NCI-H187 (cell line): ENCODE measurements at places on chromosomes 7 and 10.

DNA sequence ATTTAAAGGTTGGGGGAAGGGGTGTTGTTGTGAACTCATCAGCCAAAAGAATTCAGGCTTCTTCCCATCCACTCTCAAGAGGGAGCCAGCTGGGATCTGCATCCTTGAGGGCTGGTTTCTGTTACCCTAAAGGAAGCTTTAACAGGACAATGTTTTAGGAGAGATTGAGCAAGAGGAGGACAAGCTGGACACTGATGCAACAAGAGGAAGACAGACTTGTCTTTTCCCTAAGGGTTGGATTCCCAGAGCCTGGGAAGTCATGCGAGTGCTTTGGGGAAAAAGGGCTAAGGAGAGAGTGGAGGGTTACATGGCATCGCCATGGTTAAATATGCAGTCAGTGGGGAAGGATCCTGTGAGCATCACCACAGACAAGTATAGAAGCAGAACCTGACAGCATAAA is 47.6 kb upstream of the PDE1C start:
- no peak for DNase-seq

GRCh38 chr10:1191752-1192151 is 135.6 kb downstream of the WDR37 start:
- DNase-seq, result no peak

DNA sequence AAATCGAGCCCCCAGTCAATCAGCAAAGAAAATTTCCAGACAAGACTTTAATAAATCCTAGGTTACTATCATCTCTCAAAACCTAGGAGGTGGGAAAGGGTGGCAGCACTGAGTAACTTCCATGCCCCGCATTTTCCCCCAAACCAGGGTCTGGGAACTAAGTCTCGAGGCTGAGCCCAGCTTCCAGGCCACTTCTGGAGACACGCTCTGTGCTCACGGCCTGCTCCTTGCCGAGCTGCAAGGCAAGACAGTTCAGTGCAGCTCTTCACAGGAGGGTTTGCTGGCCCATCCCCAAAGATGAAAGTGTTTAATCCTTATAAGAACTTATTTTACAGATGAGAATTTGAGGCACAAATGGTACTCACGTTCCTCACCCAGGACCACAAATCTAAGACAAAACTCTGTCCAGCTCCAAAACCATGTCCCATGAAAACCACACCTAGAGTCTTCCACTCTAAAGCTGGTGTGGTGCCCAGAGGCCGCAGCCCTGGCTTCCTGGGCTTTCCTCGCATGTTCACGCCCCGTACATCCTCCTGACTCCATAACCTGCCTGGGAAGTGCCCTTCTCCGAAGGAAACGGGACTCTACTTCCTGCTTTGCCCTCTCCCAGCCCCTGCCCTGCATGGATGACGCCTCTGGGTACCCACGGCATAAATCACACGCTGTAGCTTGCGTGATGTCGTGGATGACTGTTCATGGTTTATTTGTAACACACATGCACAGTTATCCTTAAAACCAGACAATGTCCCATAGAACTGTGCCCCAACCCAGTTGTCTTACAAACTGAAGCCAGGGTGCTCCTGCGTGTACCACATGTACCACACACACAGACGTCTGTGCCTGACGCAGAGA is 201.2 kb downstream of the DIP2C start:
- no peak for DNase-seq

DNA sequence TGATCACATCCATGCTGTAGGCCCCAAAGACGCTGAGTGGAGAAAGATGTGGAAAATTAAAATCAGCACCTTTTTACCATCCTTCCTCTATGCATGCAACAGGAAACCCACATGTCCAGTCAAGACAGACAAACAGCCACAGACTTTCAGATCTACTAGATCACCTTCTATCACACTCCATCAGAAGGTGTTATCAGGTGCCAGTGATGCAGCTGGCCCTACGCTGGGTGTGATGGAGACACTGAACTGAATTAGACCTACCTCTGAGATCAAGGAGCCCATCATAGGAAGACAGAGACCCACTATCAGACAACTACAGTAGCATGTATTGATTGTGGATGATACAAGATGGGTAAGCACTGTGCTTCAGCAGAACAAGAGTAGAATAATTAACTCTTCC is 15.5 kb downstream of the CYP3A4 start:
- no peak for DNase-seq

GRCh38 chr7:116145245-116145852 is 65.0 kb upstream of the TES start:
- no peak for DNase-seq

- DNase-seq, result peak; percentile 22
These were observed 232.7 kb upstream of the TAC1 start for GRCh38 chr7:97499204-97499603.
